NB4 (cell line): ENCODE measurements at places on chromosomes 5 and 9.

- DNase-seq: no peak
These were observed 1015.0 kb downstream of the CDH9 start for GRCh38 chr5:26023361-26023760.

GRCh38 chr9:81552581-81552991, 136.8 kb downstream of the TLE1 start:
- no peak for DNase-seq

DNA sequence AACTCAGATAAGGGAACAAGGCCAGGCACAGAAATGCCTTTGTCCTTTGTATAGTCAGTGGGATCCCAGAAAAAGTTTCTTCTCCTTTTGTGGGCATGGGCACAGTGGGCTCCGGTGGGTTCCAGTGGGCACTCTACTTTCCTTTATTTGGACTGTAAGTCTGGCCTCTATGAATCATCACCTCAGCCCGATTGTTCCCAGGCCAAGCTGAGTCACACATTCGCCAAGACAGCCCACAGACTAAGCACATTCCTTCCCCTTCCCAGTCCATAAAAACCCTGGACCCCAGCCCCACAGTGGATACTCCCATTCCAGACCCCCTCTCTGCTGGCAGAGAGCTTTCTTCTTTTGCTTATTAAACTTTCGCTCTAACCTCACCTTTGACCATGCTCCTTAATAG, 165.0 kb downstream of the FBXL17 start:
- DNase-seq: no peak

GRCh38 chr9:127974001-127974768, 6.6 kb downstream of the EEIG1 start:
- DNase-seq: no peak

- DNase-seq: no peak
These were observed 563.8 kb downstream of the TLR4 start for GRCh38 chr9:118268046-118268445.

DNA sequence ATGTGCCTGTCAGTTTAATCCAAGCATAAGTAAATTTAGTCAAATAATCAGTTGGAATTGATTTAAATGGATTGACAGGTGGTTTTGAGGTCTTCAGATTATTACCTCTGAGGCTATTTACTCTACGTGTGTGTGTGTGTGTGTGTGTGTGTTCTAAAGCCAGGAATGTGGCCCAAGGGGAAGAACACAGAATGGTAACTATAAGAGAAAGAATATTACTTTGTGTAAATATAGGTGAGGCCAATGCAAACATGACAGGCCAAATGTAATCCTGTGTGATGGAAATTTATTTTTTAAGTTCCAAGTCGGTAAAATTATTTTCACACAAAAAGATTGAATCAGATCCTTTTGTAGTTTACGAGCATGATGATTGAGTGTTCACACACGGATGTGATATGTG, 390.0 kb downstream of the PLK2 start:
- DNase-seq: no peak
